ENCODE measurements at places on chromosomes 5 and 9.

- DNase-seq, result peak; percentile 70
These were observed 146.8 kb upstream of the IQGAP2 start for GRCh38 chr5:76256116-76256889.

DNA sequence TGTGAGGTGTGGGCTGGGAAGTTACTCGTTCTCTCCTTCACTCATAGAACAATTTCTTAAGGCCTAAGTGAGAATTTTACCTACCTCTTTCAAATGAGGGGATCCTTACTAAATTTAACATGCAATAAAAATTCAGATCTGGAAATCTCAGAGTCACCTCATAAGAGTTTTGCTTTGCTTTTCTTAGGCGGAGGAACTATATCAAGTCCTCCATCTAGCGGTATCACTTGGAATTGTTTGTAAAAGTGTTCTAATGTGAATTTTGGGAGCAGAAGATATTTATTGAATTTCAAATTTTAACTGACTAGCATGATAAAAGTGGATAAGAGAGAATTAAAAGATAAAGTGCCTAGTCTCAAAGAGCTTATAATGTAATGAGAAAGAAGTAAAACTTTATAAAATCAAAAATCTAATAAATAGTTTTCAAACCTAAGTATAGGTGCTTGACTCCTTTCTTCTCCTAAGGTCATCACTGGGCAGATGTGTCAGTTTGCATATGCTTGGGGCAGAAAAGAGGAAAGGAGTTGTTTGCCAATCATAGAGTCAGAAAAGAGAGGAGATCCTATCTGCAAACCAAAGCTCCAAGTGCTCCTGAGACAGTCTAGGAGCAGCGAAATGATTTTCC is 145.7 kb upstream of the DAB2 start:
- DNase-seq, result no peak

DNA sequence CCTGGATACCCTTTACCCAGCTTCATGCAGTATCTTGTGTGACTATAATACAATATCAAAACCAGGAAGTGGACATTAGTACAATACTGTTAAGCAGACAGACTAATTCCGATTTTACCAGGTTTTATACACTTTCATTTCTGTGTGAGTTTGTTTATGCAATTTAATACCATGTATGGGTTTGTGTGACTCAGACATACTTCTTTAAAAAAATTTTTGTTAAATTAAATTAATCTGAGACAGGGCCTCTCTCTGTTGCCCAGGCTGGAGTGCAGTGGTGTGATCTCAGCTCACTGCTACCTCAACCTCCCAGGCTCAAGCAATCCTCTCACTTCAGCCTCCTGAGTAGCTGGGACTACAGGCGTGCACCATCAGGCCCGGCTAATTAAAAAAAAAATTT is 156.8 kb downstream of the GAPVD1 start:
- DNase-seq, result no peak

GRCh38 chr9:114242837-114243236 is 80.1 kb upstream of the ORM1 start:
- no peak for DNase-seq

GRCh38 chr5:146042628-146043279 is 62.6 kb downstream of the PLAC8L1 start:
- no peak for DNase-seq

DNA sequence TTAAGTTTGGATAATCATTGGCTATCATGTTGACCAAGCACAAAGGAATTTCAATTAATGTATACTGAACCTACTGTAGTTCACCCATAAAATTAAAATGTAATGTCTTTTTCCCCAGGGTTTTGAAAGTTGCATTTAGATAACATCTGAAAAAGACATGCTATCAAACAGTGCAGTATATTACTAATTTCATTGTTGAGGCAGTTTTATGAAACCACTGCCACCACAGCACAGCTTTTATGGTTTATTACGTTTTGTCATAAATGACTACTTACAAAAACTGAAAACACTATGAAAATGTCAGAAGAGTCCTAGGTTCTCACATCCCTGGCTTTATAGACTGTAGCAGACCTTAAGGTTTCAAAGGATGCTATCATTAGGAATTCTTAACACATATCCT is 32.0 kb upstream of the HAPLN1 start:
- no peak for DNase-seq

- DNase-seq, result no peak
These were observed 101.4 kb downstream of the LPAR1 start for GRCh38 chr9:110936719-110937452.

- no peak for DNase-seq
These were observed 24.8 kb downstream of the SMC2 start for GRCh38 chr9:104118916-104119315.

DNA sequence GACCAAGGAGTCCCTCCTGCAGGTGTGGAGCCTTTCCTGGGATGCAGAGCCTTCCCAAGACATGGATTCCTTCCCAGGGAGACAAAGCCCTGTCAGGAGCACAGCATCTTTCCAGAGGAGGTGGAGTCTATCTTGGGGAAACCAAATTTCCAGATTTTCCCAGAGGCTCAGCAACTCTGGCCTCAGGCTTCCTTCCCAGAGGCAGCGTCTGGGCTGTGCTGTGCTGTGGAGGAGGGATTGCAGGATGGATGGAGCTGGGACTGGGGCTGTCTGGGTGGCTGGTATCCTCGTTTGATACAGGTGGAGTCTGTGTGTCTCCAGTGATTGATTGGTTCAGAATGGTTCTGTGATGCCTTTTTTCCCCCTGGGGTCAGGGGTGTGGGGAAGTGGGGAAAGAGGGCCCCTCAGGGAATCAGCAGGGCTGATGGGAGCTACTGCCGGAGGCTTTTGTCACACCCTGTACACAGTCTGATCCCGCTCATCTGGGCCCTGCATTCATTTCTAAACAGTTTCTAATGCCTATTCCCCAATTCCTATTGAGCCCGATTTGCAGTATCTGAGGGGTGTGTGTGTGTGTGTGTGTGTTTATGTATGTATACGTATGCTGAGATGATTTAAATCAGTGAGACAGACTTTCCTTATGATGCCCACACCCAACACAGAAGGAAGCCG is 16.0 kb downstream of the OR13J1 start:
- DNase-seq, result no peak

- no peak for DNase-seq
These were observed 253.4 kb downstream of the NR2F1-AS1 start for GRCh38 chr5:93327605-93328004.

DNA sequence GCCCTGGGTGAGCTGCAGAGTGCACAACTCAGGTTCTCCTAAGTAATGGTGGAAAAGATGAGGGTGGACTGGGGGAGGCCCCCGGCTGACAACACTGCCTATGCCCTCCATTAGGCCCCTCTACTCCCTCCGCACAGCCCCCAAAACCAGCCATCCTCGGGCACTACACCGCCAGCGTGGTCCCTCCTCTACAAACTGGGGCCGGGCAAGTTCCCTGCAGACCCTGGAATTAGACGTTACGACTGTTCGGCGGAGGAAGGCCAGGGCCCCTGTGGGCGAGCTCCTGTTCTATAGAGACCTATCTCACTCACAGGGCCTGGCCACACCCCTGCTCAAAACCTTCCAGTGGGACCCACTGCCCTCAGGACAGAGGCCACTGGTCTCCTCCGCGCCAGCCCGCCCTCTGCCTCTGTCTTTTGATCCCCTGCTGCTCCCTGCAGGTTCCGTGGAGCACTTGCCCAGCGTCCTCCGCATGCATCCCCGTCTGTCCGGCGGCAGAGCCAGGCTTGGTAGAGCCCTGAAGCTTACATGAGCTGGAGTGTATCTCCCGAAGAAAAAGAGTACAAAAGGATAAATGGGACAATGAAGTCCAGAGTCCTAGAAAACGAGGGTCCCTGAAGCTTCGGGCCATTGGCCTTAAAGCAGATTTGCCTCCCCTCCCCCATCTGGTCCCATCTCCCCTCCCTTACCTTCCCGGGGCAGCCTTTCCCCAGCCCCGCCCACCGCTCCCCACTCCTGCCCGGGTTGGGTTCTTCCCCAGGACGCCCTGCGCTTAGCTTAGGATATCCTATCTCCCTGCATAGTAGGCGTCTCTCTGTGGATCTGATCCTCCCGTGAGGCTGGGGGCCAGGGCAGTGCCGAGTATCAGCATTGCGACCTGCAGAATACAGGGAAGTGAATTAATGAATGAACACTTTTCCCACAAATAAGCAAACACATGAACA is 71.3 kb downstream of the HRH2 start:
- no peak for DNase-seq

DNA sequence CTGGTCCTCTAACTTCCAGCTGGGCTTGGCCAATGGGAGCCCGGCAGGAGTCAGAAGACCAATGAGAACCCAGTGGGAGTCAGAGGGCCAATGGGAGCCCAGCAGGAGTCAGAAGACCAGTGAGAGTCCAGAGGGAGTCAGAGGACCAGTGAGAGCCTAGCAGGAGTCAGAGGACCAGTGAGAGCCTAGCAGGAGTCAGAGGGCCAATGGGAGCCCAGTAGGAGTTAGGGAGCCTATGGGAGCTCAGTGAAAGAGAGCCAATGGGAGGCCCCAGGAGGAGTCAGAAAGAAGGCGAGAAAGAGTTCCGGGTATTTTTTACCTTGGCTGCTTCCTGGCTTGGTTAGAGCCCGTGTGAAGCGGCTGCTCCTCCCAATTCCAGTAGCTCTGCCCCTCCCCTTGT is 191.0 kb downstream of the GABBR2 start:
- no peak for DNase-seq

DNA sequence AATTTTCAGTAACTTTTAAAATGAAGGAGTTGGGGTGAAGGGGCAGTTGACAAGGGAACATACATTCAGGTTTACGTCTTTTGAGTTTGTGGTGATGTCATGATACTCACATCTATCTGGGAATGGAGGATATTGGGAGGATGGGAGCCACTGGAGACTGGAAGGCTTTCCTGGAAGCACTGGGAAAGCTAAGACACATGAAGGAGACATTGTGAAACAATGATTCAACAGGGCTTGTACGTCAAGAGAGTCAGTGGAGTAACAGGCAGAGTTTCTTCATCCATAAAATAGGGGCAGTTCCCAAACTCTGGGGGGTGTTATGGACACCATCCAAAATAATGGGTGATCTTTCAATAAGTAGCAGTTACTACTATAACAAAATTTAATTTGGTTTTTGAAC is 572.8 kb downstream of the CCDC171 start:
- DNase-seq, result no peak

- no peak for DNase-seq
These were observed 48.4 kb downstream of the PPARGC1B start for GRCh38 chr5:149778303-149779123.
